Adipocyte (in vitro differentiated cells): ENCODE measurements at places on chromosomes 3 and 15.

GRCh38 chr3:141859651-141860050, 16.8 kb upstream of the ATP1B3 start:
- no peak for DNase-seq

- peak; percentile 3 for DNase-seq
Measured at GRCh38 chr3:41148901-41149300, 50.4 kb upstream of the CTNNB1 start.

DNA sequence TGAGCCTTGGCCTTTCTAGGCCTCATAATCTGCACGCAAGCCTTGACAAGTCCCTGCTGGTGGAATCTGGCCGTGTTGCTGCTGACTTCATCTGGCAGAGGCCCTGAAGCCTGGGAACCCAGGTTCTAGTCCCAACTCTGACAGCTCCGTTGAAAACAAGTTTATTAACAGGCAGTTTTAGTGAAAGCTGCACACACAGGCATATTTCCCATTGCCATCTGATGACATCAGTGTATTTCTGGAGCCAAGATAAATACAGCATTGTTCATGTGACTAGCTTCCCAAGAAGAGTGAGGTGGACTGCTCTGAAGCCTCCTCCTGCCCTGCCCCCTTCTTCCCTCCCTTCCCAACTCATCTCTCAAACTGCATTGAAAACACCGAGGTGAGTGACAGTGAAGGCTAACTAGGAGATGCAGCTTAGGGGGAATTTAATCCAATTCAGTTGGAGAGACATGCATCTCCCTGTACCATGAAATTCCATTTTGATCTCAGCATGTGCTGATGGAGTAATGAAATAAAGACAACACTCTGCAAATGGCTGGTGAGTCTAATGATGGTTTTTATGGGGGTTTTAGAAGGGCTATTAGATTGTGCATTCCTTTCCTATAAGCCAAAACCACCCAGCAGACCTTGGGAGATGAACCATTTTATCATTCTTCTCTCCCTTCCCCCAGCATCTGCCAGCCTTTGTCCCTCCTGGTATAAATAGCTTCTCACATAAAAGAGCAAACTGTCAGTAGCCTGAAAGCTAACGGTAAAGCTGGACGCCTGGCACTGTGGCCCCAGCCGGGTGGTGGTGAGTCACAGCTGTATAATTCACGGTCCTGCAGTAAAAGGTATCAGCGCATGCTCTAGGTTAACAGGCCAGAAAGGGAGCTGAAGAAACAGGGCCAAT, 38.0 kb downstream of the PRICKLE2 start:
- DNase-seq = peak; percentile 77

DNA sequence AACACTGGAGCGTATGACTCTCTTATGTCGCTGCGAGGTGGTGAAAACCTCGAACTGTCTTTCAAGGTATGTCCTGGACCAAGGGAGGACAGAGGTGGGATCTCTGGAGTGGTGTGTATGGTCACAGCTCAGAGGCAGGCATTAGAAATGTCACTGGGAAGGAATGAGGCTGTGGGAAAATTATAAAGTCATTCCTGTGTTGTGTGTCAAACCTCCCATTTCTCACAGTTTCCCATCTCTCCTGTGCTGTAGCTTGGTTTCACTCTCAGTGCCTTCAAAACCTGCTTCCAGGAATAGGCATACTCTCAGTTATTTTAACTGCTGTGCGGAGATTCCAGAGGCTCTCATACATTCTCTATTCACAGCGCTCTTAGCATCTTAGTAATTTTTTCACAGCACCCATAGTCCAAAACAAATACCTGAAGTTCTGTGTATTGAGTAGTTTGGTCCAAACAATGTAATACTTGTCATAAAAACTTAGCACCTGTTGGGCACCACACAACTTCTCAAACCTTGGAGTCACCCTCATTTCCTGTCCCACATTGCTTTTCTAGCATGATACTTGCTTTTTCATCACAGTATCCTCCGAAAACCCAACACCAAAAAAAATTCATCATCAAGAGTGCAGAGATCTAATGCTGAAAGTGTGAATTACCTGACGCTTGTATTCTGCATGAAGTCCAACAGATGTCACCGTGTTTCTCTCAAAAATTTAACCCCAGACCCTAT, 36.9 kb downstream of the GALNT15 start:
- DNase-seq = no peak

- no peak for DNase-seq
Measured at GRCh38 chr3:79041621-79042020, 726.2 kb downstream of the ROBO1 start.

DNA sequence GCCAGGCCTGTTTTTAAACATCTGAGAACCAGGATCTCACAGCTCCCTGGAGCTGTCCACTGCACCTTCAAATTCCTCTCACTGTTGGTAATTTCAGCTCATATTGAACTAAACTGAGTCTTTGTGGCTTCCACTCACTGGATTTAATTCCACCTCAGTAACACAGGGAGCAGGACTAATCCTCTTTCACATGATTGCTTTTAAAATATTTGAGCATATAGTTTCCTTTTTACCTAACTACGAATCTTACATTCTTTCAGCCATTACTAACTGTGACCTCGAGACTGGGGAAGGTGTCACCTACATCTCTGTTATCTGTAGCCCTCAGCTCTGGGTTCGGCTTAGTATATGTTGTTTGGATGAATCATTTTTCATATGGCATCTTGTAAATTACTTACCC, 194.3 kb upstream of the C2CD4B start:
- DNase-seq = no peak

GRCh38 chr3:168096210-168096652, 507 bp upstream of the GOLIM4 start:
- peak; percentile 96 for DNase-seq

DNA sequence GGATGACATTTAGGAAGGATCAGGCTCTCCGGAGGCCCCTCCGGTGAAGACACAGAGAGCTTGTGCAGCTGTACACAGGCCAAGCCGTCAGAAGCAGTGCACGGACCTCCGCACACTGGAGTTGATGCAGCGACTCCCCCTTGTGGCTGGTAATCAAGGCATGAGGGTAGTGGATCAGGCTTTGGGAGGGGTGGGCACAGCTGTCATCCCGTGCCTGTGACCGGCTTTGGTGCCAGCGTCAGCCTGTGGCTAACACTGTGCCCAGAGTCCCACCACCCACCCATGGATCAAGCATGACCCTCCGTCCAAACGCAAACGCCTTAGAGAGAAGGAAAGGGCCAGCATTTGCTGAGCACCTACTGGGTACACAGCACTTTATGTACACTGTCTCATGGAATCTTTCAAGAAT, 8.2 kb upstream of the GRIP2 start:
- peak; percentile 82 for DNase-seq

GRCh38 chr3:53989451-53989850, 97.8 kb upstream of the SELENOK start:
- no peak for DNase-seq

DNA sequence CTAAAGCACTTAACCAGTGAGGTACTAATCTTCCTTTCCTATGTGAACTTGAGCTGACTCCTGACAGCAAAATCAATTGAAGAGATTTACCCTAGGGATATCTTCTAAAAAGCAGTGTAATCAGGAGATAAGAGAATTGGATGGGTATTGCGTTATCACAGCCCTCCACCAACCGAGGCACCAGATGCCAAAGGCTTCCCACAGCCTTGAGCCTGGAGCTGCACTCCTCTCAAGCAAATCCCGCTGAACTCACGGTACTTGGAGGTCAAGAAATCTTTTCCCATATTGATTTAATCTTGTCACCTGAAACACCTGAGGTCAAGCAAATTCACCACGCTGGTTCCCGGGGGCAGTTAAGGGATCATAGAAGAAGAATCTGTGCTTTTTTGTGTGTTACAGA, 346.8 kb downstream of the TBL1XR1 start:
- no peak for DNase-seq

GRCh38 chr3:26536955-26537354, 85.6 kb upstream of the LRRC3B start:
- no peak for DNase-seq

GRCh38 chr3:41001556-41001955, 197.7 kb upstream of the CTNNB1 start:
- no peak for DNase-seq

DNA sequence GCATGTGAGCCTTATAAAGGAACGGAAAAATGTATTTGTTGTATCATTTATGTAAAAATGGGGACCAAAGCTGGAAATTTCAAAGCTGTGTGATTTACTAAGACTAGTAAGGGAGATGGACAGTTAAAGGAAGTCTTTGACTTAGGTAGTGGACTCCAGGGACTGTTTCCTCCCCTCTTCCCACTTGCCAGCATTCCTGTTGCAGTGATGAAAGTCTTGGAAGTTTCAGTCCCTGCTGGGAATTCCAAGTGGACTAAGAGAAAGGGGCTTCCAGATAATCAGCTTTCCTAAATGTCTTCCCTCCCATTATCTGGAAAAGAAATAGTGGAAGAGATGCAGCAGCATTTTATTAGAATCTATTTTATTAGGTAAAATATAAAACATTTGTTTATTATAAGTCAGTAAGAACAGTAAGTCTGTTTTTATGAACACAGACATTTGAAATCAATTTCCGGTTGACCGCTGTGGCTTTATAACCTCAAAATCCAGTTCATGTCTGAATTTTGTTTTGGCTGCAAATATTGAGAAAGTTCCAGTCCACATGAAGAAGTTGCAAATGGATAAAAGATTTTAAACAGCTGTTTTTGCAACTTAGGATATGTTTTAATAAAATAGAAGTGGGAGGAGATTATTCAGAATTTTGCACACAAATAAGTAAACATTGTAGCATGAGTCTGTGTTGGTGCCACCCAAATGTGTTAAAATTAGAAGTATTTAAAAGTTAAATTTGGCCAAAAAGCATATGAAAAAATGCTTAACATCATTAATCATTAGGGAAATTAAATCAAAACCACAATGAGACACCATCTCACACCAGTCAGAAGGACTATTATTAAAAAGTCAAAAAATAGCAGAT, 141.8 kb downstream of the IL20RB start:
- DNase-seq = no peak

DNA sequence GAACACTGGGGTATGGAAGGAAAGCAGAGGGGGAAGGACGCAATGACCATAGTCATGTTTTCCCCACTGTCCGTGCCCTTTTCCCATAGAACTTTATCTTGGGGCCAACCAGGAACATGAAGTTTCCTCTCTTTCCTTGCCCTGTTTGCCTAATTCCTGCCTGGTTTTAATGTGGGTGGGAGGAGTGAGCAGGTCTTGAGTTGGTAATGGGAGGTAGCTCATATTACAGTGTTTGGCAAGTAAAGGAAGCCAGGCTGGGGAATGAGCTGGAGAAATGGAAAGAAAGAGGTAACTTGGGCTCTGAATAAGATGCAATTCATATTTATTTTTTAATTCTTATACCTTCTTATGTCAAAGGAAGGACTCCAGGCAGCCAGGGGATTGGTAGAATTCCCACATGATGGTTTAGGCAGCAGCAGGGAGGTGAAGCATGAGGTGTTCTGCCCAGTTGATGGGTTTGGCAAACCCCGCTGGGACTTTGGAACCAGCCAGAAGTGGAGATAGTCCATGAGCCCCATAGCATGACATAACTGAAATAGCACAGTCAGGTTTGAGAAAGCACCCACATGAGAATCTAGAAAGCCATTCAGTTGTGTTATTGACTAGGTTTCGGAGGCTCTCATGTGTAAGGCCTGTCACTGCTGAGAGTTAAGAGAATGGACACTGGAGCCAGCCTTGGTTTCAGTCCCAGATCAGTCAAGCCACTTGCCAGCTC, 60.0 kb downstream of the CCK start:
- DNase-seq = no peak

- no peak for DNase-seq
Measured at GRCh38 chr15:65082303-65082953, 5.9 kb downstream of the KBTBD13 start.

DNA sequence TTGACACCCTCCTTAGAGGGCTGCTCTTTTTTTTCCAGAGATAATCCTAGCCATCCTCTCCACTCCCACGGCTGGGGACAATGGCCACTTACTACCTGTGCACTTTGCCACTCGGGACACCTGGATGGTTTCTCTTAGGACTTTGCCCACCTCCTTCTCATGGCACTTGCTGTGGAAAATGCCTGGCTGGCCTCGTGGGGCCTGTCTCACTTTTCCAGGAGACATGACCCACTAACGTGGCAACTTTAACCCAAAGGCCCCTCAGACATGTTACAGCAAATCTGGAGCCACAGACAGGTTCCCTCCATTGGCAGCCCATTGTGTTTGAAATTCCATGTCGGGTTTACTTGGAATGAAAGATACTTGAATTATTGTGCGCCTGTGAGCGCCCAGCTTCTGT, 29.4 kb upstream of the ESYT3 start:
- DNase-seq = no peak

GRCh38 chr3:197795200-197795599, 4.1 kb downstream of the LRCH3 start:
- peak; percentile 85 for DNase-seq

DNA sequence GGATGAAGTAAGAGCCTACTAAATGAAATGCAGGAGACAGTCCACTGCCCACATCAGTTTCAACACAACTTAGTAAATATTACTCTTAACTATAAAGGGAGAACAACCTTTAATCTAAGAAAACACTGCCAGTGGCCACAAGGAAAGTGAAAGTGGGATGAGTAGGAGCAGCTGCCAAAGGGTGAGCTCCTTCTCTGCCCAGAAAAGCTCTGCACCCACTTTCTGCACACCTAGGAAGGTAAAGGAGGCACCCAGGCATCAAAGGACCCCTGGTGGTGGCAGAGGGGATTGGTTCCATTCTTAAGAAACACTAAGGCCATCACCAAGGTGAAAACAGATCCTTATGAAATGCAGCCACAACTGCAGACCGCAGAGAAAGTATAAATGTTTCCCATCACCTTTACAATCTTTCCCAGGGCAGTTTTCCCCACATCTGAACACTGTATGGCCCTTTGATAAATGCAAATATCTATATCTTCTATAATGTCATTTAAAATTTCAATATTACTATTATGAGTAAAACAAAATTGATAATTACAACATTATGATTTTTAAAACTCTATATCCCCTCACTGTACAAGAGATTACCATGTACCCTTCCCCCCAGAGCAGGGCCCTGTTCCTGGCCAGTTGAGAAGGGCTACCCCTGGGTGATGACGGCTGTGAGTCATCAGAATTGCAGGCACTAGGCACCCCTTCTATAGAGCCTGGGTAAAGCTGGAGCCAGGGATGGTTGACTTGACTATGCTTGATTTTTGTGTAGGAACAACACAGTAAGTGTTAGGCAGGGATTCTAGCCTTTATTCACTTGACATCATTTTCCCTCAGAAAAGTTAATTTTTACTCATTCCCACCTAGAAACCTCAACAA, 92.0 kb downstream of the SNRK start:
- DNase-seq = peak; percentile 52

DNA sequence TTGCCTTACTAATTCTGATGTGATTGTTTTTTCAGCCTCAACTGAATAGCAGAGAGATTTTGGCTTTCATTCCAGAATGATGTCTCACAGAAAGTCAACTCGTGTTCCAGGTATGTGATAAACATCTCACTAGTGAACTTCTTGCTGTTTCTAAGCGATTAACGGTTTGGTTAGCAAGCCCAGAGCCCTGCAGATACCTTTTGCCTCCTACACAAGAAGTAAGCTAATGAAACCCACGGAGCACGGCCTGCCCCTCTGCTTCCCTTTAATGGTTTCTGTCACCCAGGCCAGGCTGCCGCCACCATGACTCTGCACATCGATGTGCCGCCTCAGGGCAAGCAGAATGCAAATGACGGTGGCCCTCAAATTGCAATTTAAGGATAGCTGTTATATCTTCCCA, 155.9 kb upstream of the ICE2 start:
- no peak for DNase-seq
